Hematopoietic multipotent progenitor cell treated with erythropoietin and hydrocortisone succinate and interleukin-3 and kit ligand, for 15 days (in vitro differentiated cells): ENCODE measurements at places on chromosomes 4 and X.

GRCh38 chr4:152015597-152016302, 254.9 kb upstream of the GATB start:
- no peak for DNase-seq

- DNase-seq: no peak
Observed at GRCh38 chrX:68842351-68842750, 13.5 kb downstream of the EFNB1 start.

DNA sequence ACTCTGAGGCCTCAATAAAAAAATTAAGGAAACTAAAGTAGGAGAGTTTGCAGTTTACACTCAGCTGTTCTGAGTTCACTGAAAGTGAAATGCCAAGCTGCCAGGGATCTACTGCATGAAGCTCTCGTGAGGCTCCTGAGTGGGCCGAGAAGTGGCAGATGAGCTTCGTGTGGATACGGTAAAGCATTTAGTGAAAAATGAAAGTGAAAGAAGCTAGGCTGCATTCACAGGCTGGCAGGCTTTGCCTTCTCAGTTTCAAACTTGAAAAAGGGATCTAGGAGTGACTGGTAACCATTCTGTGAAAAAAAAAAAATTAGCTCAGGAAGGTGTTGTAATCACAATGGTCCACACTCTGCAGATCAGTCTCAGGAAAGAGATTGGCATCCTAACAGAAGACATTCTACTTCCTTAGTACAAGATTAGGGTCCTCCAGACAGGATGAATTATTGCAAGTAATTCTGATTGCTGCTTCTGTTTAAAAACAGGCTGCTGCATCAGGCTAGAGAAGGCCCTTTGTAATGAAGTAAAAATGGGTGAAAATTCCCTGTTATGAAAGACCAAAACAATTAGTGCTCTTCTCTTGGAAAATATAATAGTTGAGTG, 679.9 kb downstream of the RPA4 start:
- DNase-seq: peak; percentile 2

GRCh38 chrX:128517691-128518090, 465.5 kb upstream of the ACTRT1 start:
- DNase-seq: no peak

DNA sequence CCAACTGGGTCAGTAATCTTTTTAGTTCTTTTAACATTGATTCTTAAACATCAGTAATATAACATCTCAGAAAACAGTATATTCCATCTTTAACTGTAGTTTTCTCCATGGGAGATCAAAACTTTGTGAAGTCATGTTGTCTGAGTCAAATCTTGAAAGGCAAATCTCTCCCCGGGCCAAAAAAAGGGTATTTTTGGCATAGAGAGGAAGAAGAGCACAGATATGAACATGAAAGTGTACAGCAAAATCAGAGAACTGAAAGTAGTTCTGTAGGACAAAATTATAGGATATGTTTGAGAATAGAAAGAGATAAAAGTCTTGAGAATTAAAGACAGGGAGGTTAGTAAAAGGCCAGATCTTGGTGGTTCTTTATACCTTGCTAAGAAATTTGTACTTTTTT, 176.4 kb upstream of the GYPA start:
- no peak for DNase-seq

GRCh38 chrX:134693644-134694043, 35.4 kb upstream of the PLAC1 start:
- DNase-seq: no peak
